ENCODE measurements at places on chromosomes 1 and 21.

- DNase-seq = no peak
These were observed 7.4 kb upstream of the MIXL1 start for GRCh38 chr1:226216056-226216455.

- no peak for DNase-seq
These were observed 191.1 kb upstream of the NR5A2 start for GRCh38 chr1:199836430-199836829.

DNA sequence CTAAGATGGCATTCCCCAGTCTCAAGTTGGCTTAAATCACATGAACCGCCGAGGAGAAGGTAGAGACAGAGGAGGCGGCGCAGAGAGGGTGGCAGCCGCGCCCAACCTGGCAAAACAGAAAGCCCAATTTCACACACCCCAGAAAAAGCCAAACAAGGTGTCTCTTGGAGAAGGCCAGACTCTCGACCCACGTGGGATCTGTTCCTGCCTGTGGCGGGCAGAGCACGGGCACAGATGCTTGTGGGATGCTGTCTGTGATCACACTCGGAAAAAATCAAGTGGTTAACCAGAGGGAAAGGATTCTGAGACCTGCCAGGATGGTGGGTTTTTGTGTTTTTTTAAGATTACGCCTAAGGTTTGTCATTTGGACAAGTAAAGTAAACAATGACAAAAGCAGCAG lies 80.7 kb downstream of the MRPL37 start:
- no peak for DNase-seq

- DNase-seq = no peak
These were observed 460 bp downstream of the SERPINC1 start for GRCh38 chr1:173916667-173917066.

- DNase-seq = no peak
These were observed 7.1 kb downstream of the GPR157 start for GRCh38 chr1:9121496-9122409.

DNA sequence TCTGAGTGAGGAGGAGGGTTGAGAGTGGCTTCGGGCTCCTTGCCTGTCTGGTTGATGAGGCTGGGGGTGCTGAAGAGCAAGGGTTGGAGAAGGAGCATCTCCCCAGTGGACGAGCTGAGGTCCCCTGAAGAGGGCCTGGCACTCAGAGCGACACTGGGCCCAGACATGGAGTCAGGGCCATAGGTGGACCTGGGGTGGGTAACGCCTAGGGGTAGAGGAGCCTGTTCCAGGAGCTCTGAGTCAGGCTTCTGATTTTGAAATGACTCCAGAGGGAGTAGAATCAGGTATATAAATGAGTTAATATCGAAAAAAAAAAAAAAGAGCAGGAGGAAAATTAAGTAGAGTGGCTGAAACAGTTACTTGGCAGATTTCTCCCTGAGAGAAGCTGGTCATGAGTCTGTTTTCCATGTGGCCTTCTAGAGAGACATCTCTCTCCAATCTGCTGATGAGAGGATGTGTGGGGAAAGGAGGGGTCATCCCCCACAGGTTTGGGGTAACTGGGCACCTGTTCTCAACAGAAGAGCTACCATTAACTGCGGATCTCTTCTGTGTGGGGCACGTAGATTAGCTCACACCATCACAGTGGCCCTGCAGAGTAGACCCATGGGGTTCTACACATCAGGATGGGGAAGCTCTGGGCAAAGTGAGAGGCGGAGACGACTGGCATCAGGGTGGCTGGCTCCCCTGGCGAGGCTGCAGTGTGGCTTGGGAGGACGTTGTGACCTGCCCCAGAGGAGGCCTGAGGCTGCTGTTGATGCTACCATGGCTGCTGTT lies 115.5 kb downstream of the DHRS3 start:
- no peak for DNase-seq

DNA sequence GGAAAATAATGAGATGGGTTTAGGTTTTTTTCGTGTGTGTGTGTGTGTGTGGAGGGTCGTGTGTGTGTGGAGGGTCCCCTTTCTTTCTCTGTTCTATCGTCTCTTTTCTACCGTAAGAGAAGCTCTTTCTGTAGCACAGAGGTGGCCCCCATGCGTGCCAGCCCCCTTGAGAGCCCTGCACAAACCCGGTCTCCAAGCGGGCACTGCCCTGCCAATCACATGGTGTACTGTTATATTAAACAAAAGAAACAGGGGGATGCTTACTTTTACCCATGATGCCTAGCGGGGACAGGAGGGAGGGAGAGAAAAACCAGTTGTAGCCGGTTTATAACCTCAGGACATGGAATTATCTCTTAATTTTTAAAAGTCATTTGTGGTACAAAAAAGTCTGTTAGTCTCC lies 41.0 kb downstream of the GATAD2B start:
- peak; percentile 3 for DNase-seq

- no peak for DNase-seq
These were observed 32.6 kb upstream of the FNBP1L start for GRCh38 chr1:93415296-93415695.

- no peak for DNase-seq
These were observed 19.2 kb upstream of the MTARC1 start for GRCh38 chr1:220767312-220768125.

DNA sequence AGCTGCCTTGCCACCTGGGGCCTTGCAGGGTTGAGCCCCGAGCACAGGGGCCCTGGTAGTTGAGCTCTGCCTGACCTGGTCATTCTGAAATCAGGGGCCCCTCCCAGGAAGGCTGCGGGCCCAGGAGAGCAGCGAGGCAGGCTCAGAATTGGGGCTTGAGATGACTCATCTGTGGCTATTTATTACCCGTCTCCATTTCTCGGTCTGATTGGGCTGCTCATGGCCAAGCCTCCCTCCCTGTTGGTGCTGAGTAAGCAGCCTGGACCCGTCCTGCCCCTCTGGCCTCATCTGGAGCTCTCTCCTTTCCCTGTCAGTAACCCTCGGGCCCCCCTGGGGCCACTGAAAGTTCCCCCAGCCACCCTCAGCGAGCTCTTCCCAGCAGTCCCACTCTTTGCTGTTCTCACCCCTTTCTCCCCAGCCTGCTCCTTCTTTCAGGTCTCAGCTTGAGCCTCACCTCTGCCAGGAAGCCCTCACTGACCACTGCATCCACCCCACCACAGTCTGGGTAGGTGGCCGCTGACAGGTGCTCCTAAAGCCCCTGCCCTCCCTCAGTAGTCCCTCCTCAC lies 11.0 kb upstream of the TNFRSF8 start:
- DNase-seq = no peak

- no peak for DNase-seq
These were observed 22.2 kb upstream of the ZNF362 start for GRCh38 chr1:33234131-33234530.

GRCh38 chr1:108551137-108551862 lies 8.6 kb upstream of the EEIG2 start:
- DNase-seq = no peak

GRCh38 chr1:165486663-165487062 lies 41.7 kb upstream of the RXRG start:
- DNase-seq = no peak

- no peak for DNase-seq
These were observed 16.4 kb upstream of the C1orf105 start for GRCh38 chr1:172404121-172404520.

DNA sequence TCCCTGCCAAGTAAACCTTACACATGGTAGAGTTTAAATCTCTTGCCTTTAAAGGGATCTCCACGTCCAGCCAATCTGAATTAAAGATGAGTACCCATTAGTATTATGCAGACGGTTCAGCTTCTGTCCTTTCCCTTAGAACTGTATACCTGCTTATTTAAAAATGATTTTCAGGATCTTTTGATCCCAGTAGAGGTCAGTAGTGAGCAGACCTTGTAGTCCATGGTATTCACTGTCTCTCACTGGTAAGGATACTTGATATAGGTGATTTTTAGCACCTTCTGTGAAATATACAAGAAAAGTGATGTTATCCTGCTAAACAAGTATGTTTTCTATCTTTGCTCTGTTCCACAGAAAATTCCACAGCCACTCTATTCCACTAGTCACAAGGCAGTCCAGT lies 1211.6 kb upstream of the ADGRL4 start:
- DNase-seq = peak; percentile 59

DNA sequence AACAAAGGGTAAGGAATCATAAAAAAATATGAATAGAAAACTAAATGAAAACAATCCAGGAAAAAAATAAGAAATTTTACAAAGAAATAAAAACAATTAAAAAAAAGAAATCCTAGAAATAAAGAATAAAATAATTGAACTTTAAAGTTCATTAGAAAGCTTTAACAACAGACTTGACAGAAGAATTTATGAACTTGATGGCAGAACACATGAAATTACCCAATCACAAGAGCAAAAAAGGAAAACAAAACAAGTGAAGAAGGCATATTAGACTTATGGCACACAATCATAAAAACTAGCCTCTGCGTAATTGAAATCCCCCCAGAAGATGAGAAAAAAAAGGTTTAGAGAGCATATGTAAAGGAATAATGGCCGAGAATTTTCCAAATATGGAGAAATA lies 802.5 kb upstream of the B3GALT2 start:
- no peak for DNase-seq

GRCh38 chr1:82485591-82486369 lies 685.0 kb downstream of the ADGRL2 start:
- peak; percentile 88 for DNase-seq

- no peak for DNase-seq
These were observed 22.9 kb upstream of the LEFTY2 start for GRCh38 chr1:225963735-225964530.

- DNase-seq = no peak
These were observed 61.6 kb upstream of the KIAA0040 start for GRCh38 chr1:175254190-175254589.

- no peak for DNase-seq
These were observed 4.8 kb upstream of the SLC26A9 start for GRCh38 chr1:205948039-205948438.

DNA sequence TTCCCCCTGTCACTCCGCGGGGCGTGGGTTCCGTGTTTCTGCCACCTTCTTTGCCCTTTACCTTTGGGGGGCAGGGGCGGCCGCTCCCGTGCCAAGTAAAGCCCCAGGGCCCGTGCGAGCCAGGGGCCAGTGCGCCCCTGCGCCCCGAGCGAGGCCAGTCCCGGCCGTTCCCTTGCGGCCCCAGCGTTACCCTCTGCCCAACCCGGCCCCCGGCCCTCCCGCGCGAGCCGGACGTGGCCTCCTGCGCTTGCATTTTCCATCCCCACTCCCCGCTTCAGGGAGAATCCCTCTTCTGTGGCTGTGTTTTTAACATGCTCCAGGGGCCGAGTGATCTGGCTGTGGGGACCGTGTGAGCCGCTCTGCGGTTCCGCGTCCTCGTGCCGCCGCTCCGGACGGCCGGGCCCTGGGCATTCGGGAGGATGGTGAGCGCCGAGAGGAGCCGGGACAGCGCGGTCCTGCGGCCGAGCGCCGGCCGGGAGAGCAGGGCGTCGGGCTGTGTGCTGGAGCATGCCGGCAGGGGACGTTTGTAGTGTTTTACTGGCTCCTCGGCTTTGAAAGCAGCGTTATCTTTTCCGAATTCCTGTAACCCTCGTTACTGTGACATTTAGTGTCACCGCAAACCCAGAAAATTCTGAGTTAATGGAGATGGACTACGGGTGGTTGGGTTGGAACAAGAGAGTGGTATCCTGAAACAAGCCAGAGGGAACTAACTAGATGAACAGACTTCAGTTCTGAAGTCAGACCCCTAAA lies 1.0 kb downstream of the GALNT2 start:
- DNase-seq = peak; percentile 70

GRCh38 chr1:163820226-163820625 lies 498.5 kb downstream of the NUF2 start:
- DNase-seq = no peak

DNA sequence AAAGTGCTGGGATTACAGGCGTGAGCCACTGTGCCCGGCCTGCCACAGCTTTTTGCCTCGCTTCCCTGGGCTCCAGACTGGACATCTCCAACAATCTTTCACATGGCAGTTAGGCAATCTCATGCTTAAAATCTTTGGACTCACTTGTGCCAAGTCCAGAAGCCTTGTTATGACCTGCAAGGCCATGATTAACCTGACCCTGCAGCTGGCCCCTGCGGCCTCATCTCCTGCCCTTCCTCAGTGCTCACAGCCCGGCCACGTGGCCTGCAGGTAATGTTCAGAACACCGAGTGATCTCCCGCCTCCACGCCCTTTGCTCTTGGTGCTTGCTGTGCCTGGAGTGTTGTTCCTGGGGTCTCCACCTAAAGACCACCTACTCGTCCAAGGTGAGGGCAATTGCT lies 24.9 kb downstream of the FAAH start:
- DNase-seq = no peak

GRCh38 chr1:78493451-78493850 lies 2.7 kb downstream of the PTGFR start:
- DNase-seq = no peak

GRCh38 chr1:156524481-156524869 lies 23.9 kb upstream of the MEF2D start:
- no peak for DNase-seq

DNA sequence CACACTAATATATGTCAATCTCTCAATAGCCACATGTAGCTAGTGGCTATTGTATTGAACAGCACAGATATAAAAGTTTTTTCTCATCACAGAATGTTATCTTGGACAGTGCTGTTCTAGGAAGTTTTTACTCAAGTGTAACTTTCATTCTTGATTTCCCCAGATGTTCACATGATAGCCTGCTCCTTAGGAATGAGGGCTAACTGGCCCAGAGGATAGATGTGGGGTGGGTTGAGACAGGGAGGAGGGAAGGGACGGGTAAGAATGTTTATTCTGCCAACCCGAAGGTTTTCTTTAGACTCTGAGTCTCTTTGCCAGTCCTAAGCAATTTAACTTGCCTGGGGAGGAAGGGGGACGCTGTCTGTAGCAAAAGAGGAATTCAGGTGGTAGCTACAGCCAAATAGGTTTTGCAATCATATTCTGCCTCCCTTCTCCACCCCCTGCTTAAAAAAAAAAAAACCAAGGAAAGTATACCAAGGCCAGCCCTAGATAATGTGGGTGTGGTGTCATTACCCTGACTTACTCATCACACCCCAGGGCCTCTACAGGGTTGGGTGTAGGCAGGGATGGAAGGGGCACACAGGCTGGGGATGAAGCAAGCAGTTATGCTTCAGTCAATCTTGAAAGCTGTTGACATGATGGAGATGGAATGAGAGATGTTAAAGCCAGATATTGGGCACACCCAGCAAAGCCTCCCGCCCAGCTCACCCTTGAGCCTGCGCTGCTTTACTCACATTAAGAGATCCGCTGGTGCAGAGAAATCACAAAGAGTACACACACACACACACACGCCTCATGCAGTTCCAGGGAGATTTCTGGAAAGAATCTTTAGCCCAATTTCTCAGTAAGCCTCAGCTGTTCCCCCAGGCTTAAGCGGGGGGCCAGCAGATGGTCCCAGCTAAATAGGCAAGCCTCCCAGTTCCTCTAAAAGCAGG lies 59.9 kb downstream of the PLXNA2 start:
- DNase-seq = no peak

- no peak for DNase-seq
These were observed 25.5 kb upstream of the ERRFI1 start for GRCh38 chr1:8051650-8052049.
